ENCODE measurements at places on chromosomes 5 and 9.

GRCh38 chr9:111961575-111961974 is 65.0 kb downstream of the UGCG start:
- no peak for DNase-seq

GRCh38 chr5:26700759-26701384 is 337.5 kb downstream of the CDH9 start:
- DNase-seq: no peak

DNA sequence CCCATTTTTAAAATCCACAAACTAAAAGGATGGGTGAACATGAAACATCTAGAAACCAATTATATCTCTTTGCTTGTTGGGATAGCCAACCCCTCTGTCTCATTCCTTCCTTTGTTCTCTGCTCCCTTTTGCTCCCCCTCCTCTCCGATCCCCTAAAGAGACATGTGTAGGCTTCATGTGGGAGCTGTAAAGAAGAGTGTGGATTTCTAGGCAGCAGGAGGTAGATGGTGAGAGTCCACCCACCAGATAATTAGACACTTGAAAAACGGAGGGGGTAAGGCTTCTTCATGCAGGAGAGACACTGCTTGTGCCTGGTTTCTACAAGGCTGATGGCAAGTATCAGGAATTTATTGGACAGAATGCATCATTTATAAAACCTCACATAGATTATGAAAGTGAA is 27.3 kb upstream of the CFAP157 start:
- DNase-seq: no peak

GRCh38 chr9:84337252-84337651 is 3.3 kb downstream of the SLC28A3 start:
- DNase-seq: no peak

GRCh38 chr9:79682076-79682736 is 110.4 kb downstream of the TLE4 start:
- no peak for DNase-seq

GRCh38 chr5:35212122-35212982 is 17.9 kb downstream of the PRLR start:
- no peak for DNase-seq

- no peak for DNase-seq
Measured at GRCh38 chr9:133473743-133474142, 5.2 kb downstream of the SLC2A6 start.

DNA sequence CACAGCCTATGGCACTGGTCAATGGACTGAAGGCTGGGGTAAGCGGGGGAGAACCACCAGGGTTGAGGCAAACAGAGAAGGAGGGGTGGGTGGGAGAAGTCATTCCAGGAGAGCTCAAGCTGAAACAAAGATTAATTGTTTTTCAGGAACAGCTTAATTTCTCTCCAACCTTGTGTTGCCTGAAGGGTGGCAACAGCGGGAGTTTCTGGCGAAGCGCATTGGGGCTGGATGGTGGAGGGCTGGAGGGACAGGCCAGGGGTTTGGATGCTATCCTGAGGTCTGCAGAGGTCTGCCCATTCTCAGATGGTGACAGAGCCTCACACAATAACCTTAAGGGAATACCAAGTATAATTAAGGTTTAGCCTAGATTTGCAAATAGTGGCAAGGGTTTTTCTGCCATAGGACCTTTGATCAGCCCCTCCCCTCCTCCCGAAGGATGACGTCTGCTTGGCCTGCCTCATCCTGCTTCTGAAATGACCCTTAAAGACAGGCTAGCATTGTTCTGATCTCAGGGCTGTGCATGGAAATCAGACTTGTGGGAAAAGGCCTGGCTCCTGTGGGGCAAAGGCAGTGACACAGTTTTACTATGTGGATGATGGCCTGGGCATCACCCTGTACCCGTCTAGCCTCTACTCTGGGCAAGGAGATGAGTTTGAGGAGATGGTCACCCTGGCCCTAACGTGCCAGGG is 32.7 kb downstream of the PSD2 start:
- no peak for DNase-seq

GRCh38 chr5:69350664-69351063 is 18.1 kb upstream of the CCDC125 start:
- no peak for DNase-seq

DNA sequence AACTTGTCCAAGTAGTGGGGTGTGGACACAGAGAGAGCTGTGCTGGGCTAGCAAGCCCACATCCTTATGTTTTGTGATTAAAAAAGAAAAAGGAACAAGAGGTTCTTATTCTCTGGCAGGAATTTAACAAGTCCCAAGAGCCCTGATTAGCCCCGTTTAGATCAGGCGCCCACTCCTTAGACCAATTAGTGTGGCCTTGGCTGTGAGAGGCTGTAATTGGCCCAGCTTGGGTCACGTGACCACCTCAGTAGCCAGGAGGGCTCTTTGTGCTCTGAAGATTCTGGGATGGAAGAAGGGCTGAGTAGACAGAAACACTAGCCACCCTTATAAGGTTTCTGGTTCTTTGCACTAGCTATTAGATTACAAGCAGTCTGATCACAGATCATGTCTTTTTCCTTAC is 31.1 kb downstream of the GCNT4 start:
- no peak for DNase-seq

DNA sequence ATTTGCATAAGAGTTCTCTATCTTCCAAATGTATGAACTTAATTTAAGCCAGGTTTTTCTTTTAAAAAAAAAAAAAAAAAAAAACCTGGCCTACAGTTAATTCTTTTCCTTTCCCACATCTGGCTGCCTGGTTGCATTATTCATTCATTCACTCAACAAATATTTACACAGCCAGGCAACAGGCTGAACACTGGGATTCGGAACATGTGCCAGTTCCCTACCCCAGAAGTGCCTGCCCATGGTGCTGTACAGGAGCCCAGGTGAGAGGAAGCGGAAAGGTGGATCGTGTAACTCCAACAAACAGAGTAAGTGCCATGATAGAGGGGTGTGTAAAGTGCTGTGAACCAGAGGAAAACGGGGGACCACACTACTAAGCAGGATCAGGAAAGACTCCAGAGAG is 93.6 kb downstream of the CDK5RAP2 start:
- DNase-seq: no peak

- DNase-seq: no peak
Measured at GRCh38 chr9:127896395-127897192, 2.8 kb downstream of the ST6GALNAC6 start.

- no peak for DNase-seq
Measured at GRCh38 chr9:129310666-129311350, 132.7 kb upstream of the IER5L start.

GRCh38 chr9:101533334-101534204 is at the start of gene RNF20:
Gene RNF20 (plus strand): TSS chr9:101533853. CDS start chr9:101535424, 1,571 bp downstream.
- DNase-seq: peak; percentile 99

GRCh38 chr9:99868845-99869244 is 37.6 kb upstream of the STX17 start:
- DNase-seq: no peak

- no peak for DNase-seq
Measured at GRCh38 chr5:93886917-93887361, 145.5 kb upstream of the POU5F2 start.

GRCh38 chr5:73387601-73388305 is 60.8 kb downstream of the FOXD1 start:
- no peak for DNase-seq

- DNase-seq: no peak
Measured at GRCh38 chr5:137831105-137831504, 36.6 kb upstream of the MYOT start.

DNA sequence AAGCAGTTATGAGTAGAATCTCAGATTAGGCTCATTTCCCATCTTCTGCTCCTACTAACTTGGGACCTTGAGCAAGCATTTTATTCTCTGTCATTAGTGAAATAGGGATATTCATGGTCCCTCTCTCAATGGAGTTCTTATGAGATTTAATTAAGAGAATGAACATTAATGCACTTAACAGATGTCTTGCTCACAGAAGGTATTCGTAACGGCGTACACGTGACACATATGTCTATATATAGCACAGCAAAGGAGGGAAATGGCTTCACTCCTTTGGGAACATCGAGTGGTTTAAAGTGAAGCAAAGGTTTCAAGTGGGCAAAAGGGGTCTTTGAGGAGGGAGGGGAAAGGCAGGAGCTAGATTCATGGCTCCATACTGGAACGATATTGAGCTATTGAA is 24.6 kb downstream of the KDM4C start:
- no peak for DNase-seq

- DNase-seq: no peak
Measured at GRCh38 chr5:58543723-58544122, 39.2 kb upstream of the RAB3C start.

DNA sequence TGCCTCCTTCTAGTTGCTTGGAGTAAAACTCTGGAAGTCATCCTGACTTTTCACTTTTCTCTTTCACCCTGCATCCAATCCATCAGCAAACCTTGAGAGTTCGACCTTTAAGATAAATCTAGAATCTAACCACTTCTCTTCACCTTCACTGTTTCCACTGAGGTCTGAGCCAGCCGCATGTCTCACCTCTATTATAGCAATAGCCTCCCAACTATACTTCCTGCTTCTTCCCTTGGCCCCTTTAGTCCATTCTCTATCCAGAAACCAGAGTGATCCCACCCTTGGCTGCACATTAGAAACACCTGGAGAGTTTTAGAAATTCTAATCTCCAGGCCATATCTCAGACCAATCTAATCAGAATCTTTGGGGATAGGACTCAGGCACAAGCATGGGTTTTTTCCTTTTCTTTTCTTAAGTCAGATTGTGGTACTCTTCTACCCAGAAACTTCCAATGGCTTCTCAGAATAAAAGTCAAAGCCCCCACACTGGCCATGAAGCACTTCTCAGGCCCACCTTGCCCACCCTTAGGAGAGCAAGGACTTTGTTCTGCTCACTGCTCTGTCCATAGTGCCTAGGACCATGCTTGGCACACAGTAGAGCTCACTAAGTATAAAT is 33.1 kb downstream of the MFAP3 start:
- no peak for DNase-seq

DNA sequence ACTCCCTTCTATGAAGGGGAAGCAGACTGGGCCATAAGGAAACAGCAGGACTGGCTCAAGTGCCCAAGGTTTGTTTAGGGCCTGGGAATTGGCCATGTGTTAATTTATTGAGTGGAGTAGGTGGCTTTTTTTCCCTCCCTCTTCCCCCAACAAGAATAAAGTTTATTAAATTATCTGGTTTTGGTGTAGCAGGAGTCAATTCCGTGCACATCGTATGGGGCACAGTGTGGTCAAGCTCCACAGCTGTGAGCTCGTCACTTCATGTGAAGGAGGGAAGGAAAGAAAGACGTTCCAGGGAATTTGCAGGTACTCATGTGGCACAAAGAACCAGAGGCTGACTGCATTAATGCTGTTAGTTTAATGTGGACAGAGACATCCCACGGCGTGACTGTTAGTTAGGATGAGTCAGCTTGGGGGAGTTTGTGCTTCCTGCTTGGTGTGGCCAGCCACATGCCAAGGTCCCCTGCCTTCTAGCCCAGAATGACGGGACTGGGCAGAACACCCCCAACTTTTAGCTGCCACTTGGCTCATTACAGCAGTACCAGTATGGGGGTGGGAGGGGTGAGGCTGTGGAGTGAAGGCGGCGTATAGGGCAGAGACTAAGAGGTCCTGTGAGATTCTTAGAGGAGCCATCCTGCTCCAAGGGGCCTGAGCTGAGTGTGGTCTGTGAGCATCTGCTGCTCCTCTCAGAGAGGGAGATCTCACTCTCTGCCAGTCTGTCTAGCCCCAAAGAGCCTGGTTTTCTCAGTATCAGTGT is 33.2 kb downstream of the CSF1R start:
- DNase-seq: no peak

DNA sequence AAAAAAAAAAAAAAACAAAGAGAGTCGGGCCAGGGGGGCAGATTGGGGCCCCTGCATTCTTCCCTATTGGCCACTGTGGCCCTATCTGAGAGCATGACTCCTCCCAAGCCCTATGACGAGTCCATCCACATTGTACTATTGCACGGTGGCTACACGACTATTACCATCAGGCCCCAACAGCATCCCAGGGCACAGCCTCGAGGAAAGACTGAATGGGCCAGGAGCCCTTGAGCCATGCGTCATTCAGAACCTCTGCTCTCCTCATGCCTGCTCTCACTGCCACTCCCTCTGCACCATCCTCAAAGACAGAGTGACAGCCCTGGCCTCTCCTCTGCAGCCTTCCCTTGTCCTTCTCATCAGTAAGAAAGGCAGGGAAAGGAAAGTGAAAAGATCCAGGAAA is 20.2 kb upstream of the ORM1 start:
- no peak for DNase-seq

GRCh38 chr9:124149992-124150391 is 107.8 kb upstream of the NEK6 start:
- no peak for DNase-seq

DNA sequence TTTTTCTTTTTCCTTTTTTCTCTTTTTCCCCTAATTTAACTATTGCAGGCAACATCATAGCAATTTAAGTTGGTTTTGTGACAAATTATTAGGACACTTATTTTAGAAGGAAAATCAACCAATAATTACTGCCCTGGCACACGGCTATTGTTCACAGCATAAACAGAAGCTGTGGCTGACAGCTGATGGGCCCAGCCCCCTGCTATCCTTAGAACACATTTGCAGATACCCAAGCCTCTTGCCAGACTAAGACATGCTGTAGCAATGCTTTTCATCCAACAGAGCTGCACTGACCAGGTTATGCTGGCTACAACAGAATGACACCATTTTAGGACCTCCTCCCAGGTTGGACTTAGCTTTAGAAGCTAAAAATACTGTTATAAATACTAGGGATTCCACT is 852.7 kb upstream of the DMAC1 start:
- DNase-seq: no peak

DNA sequence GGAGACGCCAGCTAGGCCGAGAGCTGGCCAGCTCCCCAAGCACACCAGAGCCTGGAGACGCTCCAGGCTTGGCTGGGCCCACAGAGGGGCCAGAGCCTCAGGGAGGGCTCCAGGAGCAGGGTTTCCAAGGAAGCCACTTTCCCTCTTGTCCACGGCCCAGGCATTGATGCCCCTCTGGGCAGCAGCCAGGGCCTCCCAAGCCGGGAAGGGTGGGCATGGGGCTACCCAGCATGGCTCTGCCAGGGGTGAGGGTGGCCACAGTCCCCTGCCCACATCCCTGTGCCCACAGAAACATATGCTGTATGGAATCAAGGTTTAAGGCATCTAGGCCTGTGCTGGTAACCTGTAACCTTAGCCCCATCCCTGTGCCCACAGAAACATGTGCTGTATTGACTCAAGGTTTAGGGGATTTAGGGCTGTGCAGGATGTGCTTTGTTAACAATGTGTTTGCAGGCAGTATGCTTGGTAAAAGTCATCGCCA is 1.5 kb upstream of the DPP7 start:
- no peak for DNase-seq
